Bronchial epithelial cell (primary cell): ENCODE measurements at places on chromosomes 4 and X.

DNA sequence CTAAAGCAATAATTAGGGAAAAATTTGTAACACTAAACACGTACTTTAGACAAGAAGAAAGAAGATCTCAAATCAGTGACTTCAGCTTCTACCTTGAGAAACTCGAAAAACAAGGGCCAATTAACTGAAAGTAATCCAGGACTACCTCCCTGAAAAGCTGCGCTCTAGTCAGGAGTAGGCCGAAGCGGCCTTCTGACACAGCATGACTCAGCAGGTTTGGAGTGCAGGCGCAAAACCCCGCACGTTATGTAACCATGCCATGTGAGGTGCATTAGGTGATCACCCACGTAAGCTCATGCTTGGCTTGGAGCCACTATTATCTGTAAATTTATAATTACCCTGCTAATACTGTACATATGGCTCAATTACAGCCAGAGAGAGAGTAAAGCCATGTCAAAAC lies 52.8 kb upstream of the CCDC149 start:
- DNase-seq = no peak

DNA sequence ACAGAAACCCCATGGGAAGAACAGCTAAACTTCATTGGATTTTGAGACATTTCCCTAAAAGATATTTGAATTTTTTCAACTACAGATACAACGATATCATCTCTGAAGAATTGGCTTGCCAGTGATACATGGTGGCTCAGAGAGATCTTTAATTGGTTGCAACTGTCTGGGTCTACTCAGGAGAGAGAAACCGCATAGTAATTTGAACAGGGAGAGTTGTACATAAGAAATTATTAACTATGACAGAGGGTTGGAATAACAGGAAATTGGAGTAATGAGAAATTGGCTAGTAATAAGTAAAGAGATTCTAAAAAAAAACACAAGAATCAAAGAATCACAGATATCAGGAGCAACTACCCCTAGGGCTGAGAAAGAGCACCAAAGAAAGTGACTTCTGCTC lies 118.4 kb downstream of the KLHL13 start:
- no peak for DNase-seq

- DNase-seq = no peak
These were observed 129.0 kb upstream of the STX18 start for GRCh38 chr4:4670869-4671268.

DNA sequence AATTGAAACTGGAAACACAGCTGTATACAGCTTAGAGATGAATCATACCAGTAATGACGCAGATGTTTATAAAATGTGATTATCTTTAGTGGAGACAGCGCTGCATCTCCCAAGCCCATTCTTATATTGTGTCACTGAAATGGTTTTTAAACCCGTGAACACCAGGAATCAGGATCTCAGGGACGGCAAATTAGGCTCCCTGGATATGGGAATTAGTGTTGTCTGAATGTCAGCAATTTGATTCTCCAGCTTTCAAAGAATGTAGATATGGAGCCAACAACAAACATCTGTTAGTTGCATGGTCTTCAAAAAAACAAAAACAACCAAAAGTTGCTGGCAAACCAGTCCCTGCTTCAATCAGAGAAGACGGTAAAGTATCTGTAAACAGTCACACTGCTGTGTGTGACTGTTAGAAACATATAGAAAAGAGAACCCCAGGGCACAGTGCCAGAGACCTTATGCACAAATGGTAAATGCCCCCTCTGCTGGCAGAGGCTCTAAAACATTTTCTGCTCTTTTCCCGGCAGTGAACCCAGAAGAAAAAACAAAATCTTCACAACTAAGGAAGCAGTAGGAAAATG lies 351.9 kb upstream of the FTHL17 start:
- DNase-seq = peak; percentile 49

- DNase-seq = peak; percentile 69
These were observed at the start of gene NPY1R for GRCh38 chr4:163332526-163333406. TSS of gene NPY1R (minus strand) at chr4:163332596. CDS start at chr4:163326554, 6,042 bp downstream.

- DNase-seq = no peak
These were observed 15.1 kb upstream of the PIGA start for GRCh38 chrX:15350329-15350996.

DNA sequence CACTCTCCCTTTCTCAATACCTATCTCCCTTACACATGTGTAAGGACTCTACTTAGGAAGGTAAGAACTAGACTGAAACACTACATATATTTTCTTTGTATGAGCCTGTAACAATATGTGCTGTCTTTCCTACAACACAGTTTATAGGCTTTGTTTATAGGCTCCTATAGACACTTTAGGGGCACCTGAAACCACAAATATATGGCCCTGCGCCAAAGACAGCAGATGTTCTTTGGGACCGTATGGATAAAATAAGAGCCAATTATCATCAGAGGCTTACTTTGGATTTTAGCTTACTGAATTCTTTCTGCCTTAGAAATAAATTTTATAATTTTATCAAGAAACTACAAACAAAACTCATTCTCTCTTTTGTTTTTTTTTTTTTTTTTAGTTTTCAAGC lies 16.6 kb upstream of the CXCL3 start:
- DNase-seq = no peak

DNA sequence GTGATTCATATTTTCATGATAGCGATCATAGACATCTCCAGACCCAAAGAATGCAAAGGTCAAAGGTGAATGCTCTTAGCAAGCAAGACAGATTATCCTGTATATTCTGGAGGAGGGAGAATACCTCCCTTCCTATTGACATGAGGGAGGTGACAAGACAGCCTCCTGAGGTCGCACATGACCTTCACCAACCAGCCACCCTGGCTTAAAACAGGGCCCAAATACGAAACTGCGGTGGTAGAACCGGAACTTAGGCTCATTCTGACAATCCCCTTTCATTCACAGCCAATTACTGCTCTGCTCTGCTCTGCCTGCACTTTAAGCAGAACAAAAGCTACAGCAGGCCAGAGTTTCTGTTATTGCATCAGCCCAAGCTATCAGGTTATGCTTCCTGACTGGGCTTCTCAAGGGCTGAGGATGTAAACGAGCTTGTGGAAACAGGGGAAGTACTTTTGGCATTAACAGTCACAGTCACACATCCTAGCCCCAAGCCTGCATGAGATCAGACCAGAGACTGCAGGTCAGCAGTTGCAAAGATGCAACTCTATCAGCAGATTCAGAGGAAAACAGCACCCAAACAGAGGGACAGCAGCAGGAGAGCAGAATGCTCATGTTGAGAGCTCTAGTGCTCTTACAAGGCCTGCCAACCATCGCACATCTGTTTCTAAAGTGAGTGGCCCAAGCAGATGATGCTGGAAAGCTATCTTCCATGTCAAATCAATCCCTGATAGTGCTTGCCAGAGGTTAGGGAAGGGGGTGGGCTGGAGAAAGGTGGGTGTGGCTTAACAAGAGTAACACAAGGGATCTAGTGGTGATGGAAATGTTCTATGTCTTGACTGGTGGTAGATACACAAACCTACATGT lies 51.3 kb upstream of the MAP3K15 start:
- DNase-seq = no peak

- DNase-seq = peak; percentile 7
These were observed 260.3 kb downstream of the IL15 start for GRCh38 chr4:141896687-141897086.

- DNase-seq = no peak
These were observed 32.1 kb upstream of the TEX13D start for GRCh38 chrX:124300405-124300804.

- DNase-seq = peak; percentile 69
These were observed 8.0 kb downstream of the AMOT start for GRCh38 chrX:112832481-112833095.

- DNase-seq = peak; percentile 26
These were observed 199.0 kb upstream of the CXXC4 start for GRCh38 chr4:104693601-104694201.

GRCh38 chr4:156606554-156607477 lies 364.8 kb downstream of the PDGFC start:
- no peak for DNase-seq

GRCh38 chr4:169369634-169370033 lies 98.9 kb upstream of the SH3RF1 start:
- no peak for DNase-seq

DNA sequence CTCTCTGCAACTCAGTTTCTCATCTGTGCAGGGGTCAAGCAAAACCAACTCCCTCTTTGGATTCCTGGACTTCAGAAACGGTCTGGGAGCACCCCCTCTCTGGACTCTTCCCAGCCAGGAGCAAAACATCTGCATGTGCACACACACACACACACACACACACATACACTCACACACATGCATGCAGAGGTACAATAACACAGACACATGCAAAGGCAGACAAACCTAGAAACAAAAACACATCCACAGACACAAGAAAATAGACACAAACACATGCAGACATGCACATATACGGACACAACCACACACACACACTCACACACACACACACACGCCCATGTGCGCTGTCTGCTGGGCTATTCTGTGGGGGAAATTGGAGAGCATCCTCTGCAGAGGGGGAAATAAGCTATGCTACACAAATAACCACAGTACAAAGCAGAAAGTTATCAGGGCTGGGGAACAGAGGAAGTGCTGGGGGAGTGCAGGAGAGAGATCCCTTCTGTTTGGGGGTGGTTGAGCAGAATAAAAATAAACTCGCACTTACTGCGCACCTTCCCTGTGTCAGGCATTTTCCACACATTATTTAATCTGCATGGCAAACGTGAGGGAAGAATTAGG lies 19.9 kb downstream of the IQSEC2 start:
- DNase-seq = no peak

DNA sequence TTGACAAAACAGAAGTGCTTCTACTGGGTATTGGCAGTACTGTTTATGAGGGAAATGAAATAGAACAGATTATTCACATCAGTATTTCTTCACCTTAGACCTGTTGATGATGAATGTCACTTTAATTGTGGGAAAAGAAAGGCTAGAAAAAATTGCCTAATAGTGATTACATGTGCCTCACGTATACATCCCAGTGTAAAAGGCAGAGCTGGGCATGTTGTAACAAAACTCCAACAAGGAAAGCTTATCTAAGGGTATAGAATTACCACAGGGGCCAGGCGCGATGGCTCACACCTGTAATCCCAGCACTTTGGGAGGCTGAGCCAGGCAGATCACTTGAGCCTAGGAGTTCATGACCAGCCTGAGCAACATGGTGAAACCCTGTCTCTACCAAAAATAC lies 4.2 kb downstream of the PGM2 start:
- peak; percentile 100 for DNase-seq

- DNase-seq = no peak
These were observed 26.5 kb downstream of the CD40LG start for GRCh38 chrX:136674270-136674985.

- no peak for DNase-seq
These were observed 30.1 kb downstream of the SPATA18 start for GRCh38 chr4:52081216-52081615.

DNA sequence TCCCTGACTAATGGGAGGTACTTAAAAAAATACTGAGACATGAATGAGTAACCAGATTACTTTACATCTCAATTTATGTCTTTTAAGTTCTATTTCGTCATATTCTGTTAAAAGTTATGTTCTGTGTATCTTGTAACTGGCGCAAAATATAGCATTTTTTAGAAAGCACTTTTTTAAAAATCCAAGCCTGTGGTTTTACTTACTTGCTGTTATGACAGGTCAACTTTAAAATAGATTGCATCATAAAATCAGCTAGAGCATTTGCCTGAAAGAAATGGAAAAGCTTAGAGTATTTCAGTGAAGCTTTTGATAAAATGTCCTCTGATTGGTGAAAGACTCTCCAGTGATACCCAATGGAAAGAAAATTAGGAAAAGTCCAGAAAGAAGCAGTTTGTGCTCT lies 1892.3 kb upstream of the TENM3 start:
- DNase-seq = no peak

GRCh38 chrX:45743081-45743533 lies 542.4 kb upstream of the DIPK2B start:
- peak; percentile 74 for DNase-seq

GRCh38 chr4:73735231-73735630 lies 5.1 kb upstream of the CXCL8 start:
- DNase-seq = peak; percentile 63

GRCh38 chrX:118221270-118221669 lies 104.7 kb upstream of the KLHL13 start:
- DNase-seq = no peak

- DNase-seq = no peak
These were observed 14.7 kb downstream of the PDGFC start for GRCh38 chr4:156956826-156957368.

- no peak for DNase-seq
These were observed 128.4 kb upstream of the LIMCH1 start for GRCh38 chr4:41409594-41409895.

DNA sequence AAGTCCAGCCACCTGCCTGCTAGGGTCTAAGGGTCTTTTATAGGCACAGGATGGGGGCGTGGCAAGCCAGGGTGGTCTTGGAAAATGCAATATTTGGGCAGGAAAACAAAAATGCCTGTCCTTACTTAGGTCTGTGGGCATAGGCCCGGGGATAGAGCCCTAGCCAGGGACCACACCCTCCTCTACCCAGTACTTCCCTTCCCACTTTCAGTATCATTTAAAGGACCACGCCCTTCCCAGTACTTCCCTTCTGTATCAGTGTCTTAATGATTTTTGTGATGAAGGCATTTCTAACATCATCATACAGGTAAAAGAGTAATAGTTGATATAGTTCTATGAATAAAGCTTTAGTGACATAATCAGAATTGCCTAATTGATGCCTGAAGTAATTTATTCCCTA lies 11.4 kb downstream of the BANK1 start:
- no peak for DNase-seq

DNA sequence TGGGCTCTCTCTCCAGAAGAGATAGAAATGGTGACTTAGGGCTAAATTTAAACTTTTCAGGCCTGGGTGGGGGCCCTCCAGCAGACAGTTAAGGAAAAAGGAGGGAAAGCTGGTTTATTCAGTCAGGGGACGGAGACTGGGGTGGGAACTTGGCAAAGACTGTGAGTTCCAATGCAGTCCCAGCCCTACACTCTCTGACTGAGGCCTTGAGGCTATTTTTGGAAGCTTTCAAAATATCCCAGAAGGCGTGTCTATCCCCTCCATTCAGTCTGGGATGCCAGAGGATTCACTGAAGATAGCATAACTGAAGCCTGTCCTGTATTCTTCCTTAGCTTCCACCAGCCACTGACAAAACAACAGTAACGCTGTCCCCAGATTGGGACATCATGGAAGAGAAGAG lies 32.1 kb upstream of the MSN start:
- no peak for DNase-seq

DNA sequence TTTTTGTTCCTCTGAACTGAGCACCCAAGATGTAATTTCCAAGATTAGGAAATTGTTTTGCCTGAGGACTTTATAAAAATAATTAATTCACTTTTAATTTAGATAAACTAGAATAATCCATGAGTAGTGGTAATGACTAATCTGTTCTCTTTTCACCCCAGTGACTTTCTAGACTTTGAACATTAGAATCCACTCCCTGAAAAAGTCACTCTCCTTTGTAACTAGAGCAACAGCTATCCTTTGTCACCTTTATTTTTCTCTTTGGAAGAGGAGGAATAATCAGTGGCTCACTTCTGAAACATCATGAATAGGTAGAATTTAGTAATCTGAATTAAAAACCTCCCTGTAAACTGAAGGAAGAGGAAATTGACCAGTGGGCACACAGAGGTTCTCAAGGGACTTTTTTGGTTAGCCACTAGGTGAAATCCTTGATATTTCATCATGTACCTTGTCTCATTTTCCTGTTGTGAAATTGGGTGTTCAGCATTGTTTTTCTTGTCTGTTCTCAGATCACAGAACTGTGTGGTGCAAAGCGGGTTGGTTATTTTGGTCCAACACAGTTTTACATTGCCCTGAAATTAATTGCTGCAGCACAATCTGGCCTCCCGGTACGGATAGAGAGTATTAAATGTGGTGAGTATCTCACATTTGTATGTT lies 59.4 kb downstream of the REPS2 start:
- DNase-seq = peak; percentile 22

- DNase-seq = peak; percentile 40
These were observed 462.7 kb upstream of the RPS6KA3 start for GRCh38 chrX:20729416-20729815.

GRCh38 chr4:152828122-152828521 lies 48.4 kb downstream of the ARFIP1 start:
- peak; percentile 20 for DNase-seq
